Midbrain (tissue), 1 donor: ENCODE measurements at places on chromosomes 4 and X.

- DNase-seq: no peak
Measured at GRCh38 chr4:6106156-6106555, 87.9 kb upstream of the C4orf50 start.

DNA sequence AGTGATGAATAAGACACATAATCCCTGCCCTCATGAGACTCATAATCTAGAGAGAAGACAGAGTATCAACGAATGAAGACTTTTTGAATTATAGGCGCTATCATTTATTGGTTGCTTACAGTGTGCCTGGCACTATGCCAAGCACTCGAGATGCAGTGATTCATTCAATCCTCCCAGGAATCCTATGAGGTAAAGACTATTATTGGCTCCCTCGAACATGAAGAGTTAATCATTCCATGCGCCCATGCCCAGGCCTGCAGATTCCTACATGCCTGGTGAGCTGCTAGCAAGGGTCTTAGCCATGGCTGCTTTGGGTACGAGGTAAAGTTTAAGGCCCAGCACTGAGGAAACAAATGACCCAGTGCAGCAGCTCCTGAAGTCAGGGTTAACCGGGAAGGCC is 47.0 kb downstream of the TEX13B start:
- DNase-seq: no peak

DNA sequence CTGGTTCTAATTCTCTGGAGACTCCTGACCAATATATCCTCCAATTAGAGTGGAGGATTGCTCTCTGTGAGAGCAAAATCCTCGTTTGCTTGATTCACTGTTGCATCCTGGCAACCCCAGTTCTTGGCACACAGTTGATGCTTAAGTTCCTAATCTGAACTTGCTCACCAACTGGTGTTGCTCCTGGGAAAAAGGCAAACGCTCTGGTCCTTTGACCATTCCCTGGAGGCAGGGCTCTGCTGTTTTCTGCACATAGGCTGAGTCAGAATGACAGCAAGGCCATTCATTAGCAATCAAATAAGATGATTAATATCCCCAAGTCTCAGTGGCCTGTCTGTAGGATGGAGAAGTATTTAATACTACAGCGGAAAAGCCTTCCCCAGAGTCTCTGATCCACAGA is 172.7 kb upstream of the TBC1D9 start:
- no peak for DNase-seq

- DNase-seq: no peak
Measured at GRCh38 chr4:53861856-53862610, 202.4 kb downstream of the CHIC2 start.

GRCh38 chr4:168815379-168816345 is 194.4 kb downstream of the CBR4 start:
- peak; percentile 11 for DNase-seq

GRCh38 chr4:51853027-51853682 is 10.2 kb downstream of the DCUN1D4 start:
- DNase-seq: no peak

DNA sequence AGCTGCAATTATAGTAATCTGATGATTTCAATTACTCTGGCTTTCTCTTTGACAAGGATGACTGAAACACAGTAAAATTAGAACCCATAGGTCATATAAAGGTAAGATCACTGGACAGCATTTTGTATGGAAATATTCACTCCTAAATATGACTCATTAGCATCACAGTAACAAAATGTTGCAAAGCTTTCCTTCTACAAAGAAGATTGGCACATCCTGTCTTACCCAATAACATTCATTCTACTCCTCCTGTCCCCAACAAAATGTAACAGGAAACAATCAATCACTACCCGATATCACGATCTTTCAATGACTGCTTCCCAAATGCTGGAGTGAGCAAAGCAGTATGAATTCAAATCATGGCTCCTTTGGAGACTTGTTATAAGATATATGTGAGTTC is 95.3 kb downstream of the FANCB start:
- no peak for DNase-seq

- DNase-seq: no peak
Measured at GRCh38 chr4:154720123-154720522, 23.7 kb upstream of the LRAT start.

DNA sequence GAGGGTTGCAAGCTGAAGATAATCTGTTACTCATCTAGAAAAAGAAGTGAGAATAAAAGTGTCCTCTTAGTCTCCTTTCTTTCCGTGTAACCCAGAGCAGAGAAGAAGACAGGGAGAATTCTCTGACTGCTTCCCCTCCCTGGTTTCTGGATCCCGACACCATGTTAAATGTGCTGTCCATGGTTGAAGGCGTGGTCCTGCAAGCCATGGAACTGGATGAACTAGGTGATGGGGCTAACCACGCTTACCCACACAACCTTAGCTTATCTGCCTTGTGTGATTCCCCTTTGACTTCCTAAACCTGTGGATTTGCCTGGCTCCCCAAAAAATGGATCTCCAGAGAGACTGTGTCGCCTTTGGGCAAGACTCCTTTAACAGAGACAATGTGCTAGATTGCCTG is 907.6 kb downstream of the FSTL5 start:
- DNase-seq: no peak

- no peak for DNase-seq
Measured at GRCh38 chr4:84916227-84916626, 50.3 kb downstream of the WDFY3 start.

GRCh38 chr4:163284304-163284703 is 48.1 kb downstream of the NPY1R start:
- DNase-seq: no peak

GRCh38 chr4:131013226-131013625 is 1917.3 kb downstream of the C4orf33 start:
- no peak for DNase-seq

- DNase-seq: no peak
Measured at GRCh38 chr4:150268444-150268843, 190.2 kb downstream of the DCLK2 start.

DNA sequence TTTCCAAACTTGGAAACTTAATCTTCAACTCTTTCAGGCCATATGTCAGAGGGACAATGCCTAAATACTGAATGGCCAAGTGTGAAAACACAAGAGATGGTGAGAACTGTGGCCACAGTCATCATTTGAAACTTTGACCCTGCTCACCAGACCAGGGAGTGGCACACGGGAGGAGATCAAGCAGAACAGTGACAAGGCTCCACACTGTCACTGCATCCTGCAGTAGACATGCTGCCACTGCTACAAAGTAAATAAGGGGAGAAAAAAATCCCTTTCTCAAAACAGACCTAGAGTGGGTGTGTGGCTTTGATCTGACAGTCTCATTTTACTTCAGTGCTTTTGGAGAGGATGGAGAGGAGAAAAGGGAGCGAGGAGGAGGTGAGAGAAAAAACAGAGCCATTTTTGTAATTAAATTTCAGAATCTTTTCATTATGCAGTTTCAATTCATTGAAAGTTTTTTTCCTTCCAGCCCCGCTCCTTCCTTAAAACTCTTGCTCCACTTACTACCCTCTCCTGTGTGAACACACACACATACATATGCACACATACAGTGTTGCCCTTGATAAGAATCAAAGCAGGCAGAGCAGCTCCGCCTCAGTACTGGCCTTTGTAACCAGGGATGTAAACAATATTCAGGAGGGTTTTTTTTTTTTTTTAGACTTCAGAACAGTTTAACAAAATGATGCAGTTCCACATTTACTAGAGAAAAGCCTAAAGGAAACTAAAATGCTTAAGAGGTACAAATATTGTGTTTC is 34.4 kb downstream of the NEXMIF start:
- no peak for DNase-seq

DNA sequence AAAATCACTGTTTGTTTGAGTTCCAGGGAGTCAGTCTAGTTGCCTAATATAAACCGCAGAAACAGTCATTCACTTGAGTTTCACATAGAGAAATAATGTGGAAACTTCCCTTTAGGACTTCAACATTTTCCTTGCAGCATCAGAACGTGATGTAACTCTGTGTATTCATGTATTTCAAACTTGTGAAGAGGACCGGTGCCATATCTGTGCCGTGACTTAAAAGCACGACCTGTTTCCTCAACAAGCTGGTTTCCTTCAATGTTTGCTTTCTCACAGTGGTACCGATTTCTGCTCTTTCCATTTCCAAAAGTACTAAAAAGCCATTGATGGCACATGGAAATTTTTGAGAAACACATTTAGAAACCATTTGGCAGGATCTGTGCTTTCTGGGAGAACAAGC is 166.6 kb upstream of the RAPGEF2 start:
- DNase-seq: no peak

DNA sequence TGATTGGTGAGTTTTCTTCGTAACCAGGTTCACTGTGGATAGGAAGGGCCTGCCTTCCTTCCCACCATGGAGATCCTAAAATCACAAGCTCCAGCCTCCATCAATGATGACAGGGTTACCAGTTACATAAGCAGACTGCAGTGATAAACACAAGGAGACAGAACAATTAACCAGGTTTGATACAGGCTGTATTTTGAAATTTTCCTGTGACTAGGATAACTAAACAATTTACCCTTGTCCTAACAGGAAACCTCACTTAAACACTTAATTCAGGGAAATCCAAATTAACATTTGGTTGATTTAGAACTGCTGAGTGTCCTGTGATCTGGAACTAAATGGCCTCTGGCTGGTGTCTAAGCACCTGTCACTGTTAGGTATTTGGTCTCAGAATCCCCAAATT is 3.1 kb upstream of the SLC9B2 start:
- DNase-seq: no peak

GRCh38 chr4:139841464-139842195 is 176.0 kb downstream of the MGST2 start:
- no peak for DNase-seq

DNA sequence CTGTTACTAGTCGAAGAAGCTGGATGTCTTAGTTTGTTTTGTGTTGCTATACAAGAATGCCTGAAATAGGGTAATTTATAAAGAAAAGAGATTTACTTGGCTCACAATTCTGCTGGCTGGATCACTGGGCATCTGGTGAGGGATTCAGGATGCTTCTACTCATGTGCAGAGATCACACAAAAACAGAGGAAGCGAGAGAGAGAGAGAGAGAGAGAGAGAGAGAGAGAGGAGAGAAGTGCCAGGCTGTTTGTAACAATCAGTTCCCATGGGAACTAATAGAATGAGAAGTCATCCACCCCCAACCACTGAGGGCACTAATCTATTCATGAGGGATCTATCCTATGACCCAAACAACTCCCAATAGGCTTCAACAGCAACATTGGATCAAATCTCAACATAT is 66.2 kb upstream of the FAM9A start:
- DNase-seq: no peak

DNA sequence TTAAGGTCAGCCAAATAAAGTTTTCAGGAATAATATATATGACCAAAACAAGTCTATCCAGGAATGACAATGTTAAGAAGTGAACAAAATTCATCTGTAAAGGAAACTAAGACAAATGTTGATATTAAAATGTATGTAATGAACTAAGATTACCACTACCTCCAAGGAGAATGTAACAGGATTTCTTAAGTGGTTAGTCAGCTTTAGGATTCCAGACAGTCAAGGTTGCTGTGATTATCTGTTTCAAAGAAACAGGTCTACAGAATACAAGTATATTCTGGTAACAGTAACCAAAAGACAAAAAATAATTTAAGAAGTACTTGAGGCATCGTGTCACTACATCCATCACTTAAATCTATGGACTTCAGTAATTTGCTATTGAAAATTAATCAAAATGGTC is 172.8 kb downstream of the SCFD2 start:
- DNase-seq: no peak

DNA sequence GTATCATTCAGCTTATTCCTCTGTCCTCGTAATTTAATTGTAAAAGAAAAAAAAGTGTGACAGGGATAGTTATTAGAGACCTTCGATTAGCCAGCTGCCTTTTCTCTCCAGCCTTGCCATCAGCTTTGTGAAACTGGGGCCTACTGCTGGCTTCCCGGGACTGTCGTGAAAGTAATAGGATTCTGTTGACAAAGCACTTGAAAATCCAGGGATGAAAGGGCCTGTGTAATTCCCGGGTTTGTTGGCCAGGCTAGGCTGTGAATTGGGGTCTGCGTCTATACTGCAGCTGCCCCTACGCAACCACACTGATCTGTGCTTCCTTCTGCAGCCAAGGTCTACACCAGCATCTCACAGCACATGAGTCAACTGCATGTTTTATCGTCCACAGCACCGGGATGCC is 120.4 kb upstream of the SCML1 start:
- DNase-seq: no peak

DNA sequence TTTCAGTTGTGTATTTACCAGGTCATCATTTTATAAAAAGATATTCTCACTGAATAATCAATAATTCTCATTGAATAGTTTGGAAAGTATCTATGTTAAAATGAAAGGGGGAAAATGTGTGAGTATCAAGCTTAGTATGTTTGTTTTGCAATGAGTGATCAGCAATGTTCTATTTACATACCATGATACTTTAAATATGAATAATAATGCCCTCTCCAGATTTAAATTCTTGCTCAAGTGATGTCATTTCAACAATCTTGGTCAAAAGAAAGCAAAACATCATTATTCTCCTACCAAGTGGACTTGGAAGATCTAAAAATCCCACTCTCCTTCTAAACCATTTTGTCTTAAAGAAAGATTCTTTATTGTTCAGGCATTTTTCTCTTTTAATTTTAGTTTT is 42.1 kb upstream of the ANKRD50 start:
- no peak for DNase-seq

DNA sequence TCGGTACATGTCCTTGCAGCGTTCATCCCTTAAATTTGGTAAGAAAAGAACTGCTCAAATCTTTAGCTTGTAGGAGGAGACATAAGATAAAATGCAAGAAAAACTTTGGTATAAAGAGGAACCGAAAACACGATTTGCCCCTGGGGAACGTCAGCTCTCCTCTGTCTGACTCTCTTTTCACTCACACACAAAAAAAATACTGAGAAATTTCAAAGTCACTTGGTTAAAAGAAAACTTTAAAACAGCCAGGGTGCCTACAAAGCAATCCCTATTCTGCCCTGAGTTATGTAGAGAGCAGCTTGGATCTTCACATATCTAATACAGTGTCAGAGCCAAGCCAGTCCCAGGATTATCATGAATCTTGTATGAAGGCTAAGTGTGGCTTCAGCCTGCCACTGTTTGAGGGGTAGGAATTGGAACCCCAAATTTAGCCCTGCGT is 248.5 kb upstream of the CXXC4 start:
- no peak for DNase-seq

- DNase-seq: no peak
Measured at GRCh38 chr4:2253160-2254084, 8.5 kb downstream of the MXD4 start.

DNA sequence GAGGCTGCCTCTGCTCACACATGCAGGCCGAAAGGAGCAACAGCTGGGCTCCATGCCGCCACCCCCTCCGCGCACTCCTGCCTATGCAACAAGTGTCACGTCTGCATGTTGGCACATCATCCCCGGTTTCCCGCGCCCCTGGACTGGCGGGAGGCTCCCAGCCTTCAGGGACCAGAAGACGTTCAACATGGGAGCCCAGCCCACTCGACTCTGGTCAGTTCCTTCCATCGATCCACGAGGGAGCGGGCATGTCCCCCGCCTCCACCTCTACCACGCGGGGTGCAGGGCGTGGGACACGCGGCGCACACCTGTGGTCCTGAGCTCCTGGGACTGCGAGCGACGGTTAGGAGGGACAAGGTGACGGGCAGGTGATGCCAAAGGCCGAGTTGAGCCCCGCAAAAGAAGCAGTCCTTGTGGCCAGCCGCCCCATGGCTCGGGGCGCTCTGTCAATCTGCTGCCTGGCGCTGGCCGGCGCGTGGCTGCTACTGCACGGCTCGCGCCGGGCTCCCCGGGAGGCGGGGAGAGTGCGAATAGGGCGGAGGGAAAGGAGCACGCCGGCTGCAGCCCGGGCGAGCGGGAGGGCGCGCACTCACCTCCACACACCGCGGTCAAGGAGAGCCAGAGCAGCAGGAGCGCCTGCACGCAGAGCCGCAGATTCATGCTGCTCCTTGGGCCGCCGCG is 645 bp downstream of the APLN start:
- no peak for DNase-seq

GRCh38 chrX:80174925-80175574 is 160.5 kb downstream of the TBX22 start:
- no peak for DNase-seq
